ENCODE measurements at places on chromosomes 5 and 9.

DNA sequence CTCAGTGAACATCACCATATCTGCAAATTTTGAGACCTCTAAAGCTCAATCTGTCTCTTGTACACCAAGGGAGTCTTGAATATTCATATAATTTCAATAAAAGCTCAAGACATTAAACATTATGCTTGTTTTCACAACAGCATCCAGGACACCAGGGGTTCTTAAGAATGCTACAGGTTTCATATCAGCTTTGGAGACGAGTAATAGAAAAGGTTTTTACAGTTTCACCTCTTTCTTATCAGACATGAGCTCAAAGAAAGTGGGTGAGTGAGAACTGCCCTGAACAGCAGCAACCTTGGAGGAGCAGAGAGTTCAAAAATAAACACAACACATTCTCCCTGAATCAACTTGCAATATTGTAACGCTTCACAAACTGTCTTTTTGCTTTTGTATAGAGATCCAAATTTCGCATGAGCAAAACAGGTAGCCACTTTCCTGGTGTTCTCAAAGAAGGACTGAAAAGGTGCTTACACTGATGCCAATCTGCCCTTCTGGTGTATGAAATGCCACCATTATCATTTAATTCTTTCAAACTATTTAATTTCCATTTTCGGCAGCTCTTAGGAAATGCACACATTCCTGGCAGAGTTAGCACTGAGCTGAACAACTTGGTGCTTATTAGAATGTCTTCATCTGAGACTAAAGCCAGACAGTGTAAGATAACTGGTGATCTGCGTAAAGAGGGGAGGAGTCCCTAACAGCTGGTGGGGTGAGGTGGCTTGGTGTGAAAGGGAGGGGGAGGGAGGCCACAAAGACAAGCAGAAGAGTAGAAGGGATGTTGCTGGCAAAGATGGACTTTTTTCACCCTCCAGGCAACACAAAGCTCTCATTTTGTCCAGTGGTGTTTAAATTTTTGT lies 535.3 kb downstream of the PDE4D start:
- DNase-seq: no peak

DNA sequence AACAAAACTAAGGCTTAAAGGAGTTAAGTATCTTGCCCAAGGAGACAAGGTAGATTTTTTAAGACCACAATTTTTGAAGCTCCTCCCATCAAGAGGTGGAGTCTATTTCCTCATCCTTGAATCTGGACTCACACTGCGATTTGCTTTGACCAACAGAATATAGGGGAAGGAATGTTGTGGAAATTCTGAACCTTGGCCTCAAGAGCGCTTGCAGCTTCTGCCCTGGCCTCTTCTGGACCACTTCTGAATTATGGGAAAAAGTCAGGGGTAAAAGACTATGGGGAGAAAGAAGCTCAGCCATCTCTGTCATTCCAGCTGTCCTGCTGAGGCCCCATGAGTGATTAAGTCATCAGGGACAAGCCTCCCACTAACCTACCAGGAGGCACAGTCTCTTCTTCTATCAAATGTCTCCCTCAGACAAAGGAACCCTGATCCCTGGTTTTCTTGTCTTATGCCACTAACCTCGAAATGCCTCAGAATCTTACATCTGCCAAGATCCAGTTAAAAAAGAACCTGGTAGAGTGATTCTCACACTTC lies 25.9 kb downstream of the MAPKAP1 start:
- DNase-seq: no peak

DNA sequence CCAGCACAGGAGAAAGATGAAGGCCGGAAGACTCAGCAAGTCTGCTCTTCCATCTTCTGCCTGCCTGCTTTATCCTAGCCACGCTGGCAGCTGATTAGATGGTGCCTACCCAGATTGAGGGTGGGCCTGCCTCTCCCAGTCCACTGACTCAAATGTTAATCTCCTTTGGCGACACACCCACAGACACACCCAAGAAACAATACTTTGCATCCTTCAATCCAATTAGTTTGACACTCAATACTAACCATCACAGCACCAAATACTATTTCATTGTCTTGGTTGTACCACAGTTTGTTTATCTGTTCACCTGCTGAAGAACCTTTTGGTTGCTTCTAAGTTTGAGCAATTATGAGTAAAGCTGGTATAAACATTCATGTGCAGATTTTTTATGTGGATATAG lies 23.7 kb downstream of the SMIM32 start:
- no peak for DNase-seq

- no peak for DNase-seq
These were observed 242.3 kb upstream of the BRINP1 start for GRCh38 chr9:119611565-119611964.

GRCh38 chr5:14929293-14930065 lies 57.9 kb upstream of the ANKH start:
- no peak for DNase-seq

- DNase-seq: no peak
These were observed 8.1 kb downstream of the CCDC180 start for GRCh38 chr9:97315550-97315949.

DNA sequence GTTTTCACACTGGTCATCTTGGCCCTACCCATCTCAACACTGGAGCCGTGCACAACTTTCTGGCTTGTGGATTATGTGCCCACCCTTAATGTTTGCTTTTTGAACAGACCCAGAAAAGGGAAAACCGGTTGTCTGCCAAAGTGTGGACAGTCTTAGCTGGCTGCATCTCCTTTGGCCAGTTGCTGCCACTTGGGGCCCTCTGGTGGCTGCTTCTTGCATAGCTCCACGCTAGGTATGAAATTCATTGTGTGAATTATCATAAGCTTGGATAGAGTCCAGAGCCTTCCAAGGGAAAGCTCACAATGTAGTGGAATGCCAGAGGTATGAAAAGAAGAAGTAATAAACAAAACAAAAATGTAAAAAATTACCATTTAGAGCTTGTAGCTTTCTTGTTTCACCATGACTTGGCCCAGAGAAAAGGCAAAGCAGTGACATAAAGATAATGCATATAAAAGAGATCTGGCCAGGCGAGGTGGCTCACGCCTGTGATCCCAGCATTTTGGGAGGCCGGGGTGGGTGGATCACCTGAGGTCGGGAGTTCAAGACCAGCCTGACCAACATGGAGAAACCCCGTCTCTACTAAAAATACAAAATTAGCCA lies 12.5 kb upstream of the SLC36A3 start:
- DNase-seq: peak; percentile 60

All from GM12891 (cell line).